ENCODE measurements at places on chromosomes 12 and 14. TPM values are rescaled to one million over a fixed set of nuclear protein-coding genes. Genes with fewer than 3 reads are reported as not detected.

AICDA gene
- not detected for total RNA-seq

DACT1 gene
- 0.32 TPM for total RNA-seq

LRFN5 gene
- 0.20 TPM for total RNA-seq

MED6 gene
- 22.2 TPM for total RNA-seq

DNA sequence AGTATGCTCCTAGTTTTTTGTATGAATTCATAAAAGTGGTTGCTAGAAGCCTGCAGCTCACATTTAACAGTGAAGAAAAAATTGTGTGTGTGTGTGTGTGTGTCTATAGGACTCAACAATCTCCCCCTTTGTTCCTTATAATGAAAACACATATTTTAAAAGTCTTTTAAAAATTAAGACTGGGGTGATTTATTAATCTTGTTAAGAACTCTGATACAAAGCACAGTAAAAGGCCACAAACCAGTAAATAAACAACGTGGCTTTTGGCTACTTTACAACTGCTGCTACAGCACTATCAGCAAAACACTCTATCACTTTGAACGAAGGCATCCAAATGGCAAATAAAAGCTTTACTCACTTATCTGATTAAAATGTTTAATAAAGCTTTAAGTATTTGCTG lies 594 bp upstream of the VCPKMT start:
- no peak for ATAC-seq

- no peak for ATAC-seq
These were observed 7.0 kb downstream of the CSRNP2 start for GRCh38 chr12:51076236-51076930.

GRCh38 chr12:107783406-107784376 lies 9.2 kb downstream of the ASCL4 start:
- ATAC-seq: no peak

GRCh38 chr12:101855976-101856375 lies 21.4 kb upstream of the DRAM1 start:
- no peak for ATAC-seq

DNA sequence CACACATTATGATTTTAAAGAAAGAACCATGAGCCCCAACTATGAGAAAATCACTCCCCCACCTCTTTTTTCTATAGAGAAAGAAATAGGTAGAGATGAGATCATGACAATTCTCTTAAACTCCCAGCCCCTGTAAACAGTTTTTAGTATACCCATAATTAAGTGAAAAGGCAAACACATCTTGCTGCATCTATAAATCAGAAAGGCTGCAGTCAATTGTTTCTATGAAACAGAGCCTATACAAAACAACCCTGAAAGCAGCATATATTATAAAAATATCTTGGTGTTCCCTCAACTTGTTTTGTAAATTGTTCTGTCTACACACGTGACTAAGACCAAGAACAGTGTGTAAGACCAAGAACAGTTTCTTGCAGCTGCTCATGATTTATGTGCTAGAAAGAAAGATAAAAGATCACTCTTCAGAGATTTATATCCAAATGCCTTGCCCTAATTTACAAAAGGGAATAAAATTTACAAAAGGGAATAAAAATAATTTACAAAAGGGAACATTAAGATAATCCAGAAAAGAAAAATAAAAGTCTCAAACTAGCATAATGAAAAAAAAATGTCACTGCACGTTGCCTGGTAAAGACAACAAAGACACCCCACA lies 4.8 kb downstream of the KITLG start:
- ATAC-seq: no peak

- ATAC-seq: no peak
These were observed 2.0 kb downstream of the INTS13 start for GRCh38 chr12:26935636-26936378.

- no peak for ATAC-seq
These were observed 163.2 kb downstream of the PAX9 start for GRCh38 chr14:36824854-36825253.

GRCh38 chr12:72281126-72281525 lies 9.0 kb downstream of the TRHDE start:
- no peak for ATAC-seq

- ATAC-seq: no peak
These were observed 452.8 kb downstream of the AACS start for GRCh38 chr12:125518074-125518473.

DNA sequence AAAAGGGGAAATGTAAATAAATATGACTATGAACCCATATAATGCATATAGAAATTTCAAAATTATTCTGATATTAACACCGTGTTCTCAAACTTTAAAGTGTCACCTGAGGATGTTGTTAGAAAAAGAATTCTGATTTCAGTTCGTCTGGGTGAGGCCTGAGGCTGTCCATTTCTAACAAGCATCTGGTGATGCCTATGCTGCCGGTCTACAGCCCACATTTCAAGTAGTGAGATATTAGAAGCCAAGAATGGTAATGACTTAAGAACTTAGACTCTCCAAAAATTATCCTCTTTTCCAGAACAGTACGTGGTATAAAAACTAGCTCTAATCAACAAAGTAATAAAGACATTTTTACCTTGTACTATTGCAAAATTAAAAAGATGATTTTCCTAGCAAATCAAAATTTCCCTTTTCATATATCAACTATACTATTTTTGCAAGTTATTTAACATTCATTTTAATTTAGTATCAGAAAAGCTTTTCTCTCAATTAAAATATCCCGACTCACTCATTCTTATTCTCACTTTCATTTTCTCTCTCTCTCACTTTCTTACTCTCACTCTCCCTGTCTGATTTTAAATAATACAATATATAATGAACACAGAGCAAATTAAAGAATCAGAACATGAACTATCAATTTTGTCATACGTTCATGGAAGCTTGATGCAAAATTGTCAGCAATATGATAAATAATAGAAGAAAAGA lies 35.0 kb downstream of the PIK3C2G start:
- peak; percentile 22 for ATAC-seq

GRCh38 chr12:3629057-3629830 lies 123.7 kb downstream of the CRACR2A start:
- ATAC-seq: no peak

- ATAC-seq: peak; percentile 34
These were observed 15.7 kb upstream of the FBRSL1 start for GRCh38 chr12:132474237-132474741.

GRCh38 chr14:105471297-105471821 lies 3.3 kb upstream of the CRIP2 start:
- no peak for ATAC-seq

GRCh38 chr12:57735198-57735855 lies 3.2 kb downstream of the AGAP2 start:
- ATAC-seq: no peak

- ATAC-seq: no peak
These were observed 367.1 kb upstream of the MGAT4C start for GRCh38 chr12:86623267-86623666.

DNA sequence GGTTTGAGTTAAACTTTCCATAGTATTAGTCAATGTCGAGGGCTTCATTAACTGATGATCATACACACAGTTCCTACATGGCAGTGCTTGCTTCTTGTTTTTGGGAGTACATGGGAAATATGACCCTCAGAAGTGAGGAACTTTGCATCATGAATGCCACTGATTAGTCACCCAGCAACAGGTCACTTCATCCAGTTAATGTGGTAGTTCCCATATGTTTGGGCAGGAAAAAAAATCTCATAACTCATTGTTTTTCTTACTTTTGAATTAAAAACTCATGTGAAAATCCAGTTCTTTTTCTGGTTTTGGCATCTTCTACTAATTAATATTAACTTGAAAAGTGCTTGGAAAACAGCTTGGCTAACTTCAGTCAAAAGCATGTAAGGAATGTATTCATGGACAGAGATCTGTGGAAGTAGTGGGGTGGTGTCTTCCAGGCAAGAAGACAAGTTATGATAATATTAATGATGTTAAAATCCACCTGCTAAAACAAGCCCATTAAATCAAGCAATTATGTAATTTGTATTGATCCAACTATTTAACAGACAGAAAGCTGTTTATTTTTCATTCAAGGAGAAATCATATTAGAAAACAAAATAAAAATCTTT lies 309.1 kb upstream of the NAV3 start:
- no peak for ATAC-seq

GRCh38 chr14:101862177-101862576 lies 100.7 kb downstream of the PPP2R5C start:
- ATAC-seq: no peak

DNA sequence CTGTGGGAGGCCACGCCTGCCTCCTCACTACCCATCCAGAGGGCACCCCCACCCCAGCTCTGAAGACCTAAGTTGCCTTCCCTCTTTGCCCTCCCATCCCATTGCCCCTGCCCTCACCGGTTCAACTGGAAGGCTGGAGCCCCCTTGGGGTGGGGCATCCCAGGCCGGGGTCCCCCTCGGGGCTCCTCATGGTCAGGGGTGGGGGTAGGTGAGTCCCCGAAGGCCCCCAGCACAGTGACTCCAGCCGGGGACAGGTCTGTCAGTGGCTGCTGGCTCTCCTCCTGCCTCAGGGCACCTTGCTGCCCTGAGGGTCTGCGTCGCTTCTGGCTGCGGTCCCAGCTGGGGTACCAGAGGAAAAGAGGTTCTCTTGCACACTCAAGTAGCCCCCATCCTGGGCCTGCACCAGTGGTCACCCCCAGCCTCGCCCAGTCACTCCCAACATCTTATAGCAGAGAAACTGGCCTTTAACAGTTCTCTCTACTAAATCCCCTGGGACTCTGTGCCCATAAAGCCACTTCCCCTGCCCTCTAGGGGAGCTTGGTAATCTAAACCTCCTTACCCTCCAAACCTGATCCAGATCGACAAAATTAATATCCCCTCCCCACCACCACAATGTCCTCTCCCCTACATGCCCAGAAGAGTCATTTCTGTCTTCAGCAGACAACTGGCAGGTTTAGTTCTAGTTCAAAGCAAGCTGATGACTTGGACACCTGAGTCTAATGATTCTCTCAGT lies 5.1 kb downstream of the PIANP start:
- ATAC-seq: no peak

DNA sequence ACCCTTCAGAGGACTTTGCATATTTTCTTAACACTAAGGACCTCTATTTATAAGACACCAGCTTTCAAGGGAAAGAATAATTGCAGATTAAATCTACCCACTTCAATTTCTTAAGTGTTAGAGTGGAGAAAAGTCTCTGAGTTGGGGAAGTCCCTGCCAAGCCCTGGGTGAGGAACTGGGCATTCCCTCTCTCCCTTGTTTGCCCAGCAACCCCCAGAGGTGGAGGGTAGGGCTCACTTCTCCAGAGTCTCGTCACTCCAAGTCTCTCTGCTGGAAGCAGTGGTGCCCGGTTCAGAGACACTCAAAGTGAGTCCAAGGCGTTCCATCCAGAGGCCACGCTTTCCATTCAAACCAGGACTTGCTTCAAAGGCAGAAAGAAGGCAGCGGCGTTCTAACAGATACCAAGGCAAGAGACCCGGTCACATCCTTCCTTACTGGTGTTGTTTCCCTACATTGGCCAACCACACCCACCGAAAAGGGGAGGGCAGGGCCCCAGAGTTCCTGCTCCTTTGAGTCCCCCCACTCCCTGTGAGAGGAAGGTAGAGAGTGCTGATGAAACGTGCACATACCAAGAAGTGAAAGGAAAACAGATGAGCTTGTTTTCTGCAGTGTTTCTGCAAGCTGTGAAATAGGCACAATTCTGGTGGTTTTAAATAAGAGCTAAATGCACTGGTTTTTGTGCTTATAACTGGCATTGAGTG lies 6.1 kb upstream of the BDKRB2 start:
- no peak for ATAC-seq

DNA sequence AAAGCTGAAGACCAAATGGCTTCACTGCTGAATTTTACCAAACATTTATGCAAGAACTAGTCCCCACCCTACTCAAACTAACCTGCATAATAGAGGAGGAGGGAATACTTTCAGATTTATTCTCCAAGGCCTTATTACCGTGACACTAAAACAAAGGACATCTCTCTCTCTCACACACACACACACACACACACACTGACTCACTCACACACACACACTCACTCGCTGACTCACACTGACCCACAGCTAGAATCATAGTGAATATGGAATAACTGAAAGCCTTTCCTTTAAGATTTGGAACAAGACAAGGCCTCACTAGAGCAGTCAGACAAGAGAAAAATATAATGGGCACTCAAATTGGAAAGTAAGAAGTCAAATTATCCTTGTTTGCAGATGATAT lies 1014.1 kb downstream of the TMTC2 start:
- ATAC-seq: no peak

- ATAC-seq: no peak
These were observed 105.2 kb upstream of the RESF1 start for GRCh38 chr12:31853977-31854376.

DNA sequence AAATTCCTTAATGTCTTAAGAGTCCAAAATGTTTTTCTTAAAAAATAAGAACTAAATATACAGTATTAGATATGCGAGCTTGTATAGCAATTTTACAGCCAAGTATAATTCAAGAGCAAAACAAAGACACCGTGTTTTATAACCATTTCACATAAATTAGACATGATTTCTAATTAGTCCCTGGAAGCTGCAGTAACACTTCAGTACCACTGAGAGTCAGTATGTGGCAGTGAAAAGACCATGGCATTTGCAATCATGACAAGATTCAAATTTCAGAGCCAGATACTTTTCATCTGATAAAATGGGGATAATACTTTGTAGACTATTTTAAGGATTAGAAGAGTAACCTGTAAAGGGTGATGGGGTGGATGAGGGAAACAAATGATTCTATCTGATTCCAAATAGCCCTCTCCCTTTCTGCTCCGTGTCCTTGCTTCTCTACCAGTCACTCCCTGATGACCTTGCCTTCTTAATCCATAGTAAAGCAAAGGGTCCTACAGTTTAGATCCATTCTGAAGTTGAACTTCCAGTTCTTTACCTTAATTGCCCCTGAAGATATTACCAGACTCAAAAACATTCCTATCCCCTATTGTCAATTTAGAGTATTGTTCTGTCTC lies 145.4 kb upstream of the ABCD2 start:
- peak; percentile 57 for ATAC-seq

DNA sequence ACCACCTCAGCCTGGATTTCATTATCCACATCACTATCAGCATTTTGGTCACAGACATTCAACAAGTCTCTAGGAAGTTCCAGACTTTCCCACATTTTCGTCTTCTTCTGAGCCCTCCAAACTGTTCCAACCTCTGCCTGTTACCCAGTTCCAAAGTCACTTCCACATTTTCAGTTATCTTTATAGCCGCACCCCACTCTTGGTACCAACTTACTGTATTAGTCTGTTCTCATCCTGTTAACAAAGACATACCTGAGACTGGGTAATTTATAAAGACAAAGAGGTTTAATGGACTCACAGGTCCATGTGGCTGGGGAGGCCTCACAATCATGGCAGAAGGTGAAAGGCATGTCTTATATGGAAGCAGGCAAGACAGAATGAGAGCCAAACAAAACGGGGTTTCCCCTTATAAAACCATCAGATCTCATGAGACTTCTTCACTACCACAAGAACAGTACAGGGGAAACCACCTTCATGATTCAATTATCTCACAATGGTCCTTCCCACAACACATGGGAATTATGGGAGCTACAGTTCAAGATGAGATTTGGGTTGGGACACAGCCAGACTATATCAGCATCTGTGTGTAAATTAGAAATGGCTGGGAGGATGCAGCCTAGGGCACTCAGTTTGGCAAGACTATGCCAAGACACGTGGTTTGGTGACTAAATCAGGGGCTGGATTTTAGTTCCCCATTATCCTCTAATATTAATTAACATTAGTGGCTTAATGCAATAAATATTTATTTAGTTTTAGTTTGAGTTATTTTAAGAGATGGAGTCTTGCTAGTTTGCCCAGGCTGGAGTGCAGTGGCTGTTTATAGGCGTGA lies 16.2 kb upstream of the FUT8 start:
- no peak for ATAC-seq

- ATAC-seq: peak; percentile 73
These were observed 26.6 kb upstream of the KLRB1 start for GRCh38 chr12:9634177-9634803.

- no peak for ATAC-seq
These were observed 13.1 kb downstream of the EMP1 start for GRCh38 chr12:13209436-13210235.

All from esophagus mucosa (tissue), 1 donor.